ENCODE measurements at places on chromosomes 4 and X. TPM values are rescaled to one million over a fixed set of nuclear protein-coding genes. Genes with fewer than 3 reads are reported as not detected.

Gene ADH7
- total RNA-seq, result 4.7 TPM

DNA sequence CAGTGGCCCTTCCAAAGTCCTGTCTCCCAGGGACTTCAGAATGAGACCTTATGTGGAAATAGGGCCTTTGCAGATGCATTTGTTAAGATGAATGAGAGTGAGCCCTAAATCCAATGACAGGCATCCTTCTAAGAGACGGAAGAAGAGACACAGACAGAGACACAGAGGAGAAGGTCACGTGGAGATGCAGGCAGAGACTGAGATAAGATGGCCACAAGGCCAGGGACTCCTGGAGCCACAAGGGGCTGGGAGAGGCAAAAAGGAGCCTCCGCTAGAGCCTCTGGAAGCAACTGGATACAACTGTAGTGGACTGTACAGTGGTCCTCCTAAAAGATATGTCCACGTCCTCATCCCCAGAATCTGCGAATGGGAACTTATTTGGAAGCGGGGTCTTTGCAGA is 19.0 kb upstream of the CD99 start:
- DNase-seq, result no peak
- no peaks in the 10 kb centered on the region for H3K27me3 ChIP-seq
- H3K4me1 ChIP-seq, result peaks cover 5% of the 10 kb centered on the region
- no peak overlapping the region for H3K4me3 ChIP-seq

GRCh38 chrX:71525316-71525715 is 7.6 kb upstream of the OGT start:
- H3K36me3 ChIP-seq, result no peaks in the 10 kb centered on the region
- no peaks in the 10 kb centered on the region for H3K27me3 ChIP-seq
- H3K4me1 ChIP-seq, result no peaks in the 10 kb centered on the region
- H3K27ac ChIP-seq, result no peak overlapping the region
- DNase-seq, result no peak

Gene EDNRA
- 0.58 TPM for total RNA-seq

DNA sequence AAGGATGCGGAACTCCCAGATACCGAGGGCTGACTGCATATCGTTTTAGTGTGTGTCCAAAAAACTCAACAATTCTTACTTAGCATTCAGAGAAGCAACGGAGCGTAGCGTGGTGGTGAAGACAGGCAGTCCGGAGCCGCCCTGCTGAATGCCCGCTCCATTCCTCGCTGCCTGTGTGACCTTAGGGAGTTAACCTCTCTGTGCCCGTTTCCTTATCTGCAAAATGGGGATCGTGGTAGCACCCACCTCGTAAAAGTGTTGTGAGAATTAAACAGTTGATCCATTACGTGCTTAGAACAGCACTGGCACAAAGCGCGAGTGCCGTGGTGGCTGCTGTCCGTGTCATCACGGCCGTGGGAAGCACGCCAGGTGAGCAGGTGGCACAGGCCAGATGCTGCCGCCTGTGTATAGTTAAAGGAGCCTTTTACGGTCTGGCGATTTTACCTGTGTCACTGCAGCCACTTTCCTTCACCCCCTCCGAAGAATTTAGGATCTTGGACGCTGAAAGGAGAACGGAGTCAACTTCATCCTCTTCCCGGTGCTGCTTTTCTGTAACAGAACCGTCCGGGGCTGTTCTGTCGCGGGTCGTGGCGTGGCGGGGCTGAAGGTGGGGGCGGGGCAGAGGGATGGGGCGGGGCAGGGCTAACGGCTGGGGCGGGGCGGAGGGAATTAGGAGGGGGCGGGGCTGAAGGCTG is 885 bp downstream of the CCDC110 start:
- no peaks in the 10 kb centered on the region for H3K27me3 ChIP-seq
- no peaks in the 10 kb centered on the region for H3K36me3 ChIP-seq
- H3K4me3 ChIP-seq, result peak overlapping the region; percentile 91

Gene CCDC110
- total RNA-seq, result 0.92 TPM

- DNase-seq, result no peak
- no peaks in the 10 kb centered on the region for H3K36me3 ChIP-seq
- H3K4me1 ChIP-seq, result no peaks in the 10 kb centered on the region
- no peak overlapping the region for H3K4me3 ChIP-seq
- no peaks in the 10 kb centered on the region for H3K27me3 ChIP-seq
Observed at GRCh38 chr4:84569009-84569408, 13.9 kb upstream of the CDS1 start.

DNA sequence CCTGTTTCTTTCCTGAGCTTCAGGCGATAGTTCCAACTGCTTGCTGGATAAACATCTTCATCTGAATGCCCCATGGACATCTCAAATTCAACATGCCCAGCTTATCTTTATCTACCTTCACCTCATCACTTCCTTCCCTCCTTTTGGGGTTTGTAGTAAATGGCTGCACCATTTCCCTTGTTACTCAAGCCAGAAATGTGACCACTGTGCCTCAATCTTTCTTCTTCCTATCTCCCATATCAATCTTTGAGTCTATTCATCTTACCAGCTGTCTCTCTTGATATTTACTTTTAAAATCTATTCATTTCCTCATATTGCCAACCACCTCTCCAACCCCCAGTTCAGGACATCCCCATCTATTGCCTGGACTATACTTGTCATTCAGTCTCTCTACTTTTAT is 155.4 kb downstream of the PPA2 start:
- no peak overlapping the region for H3K27ac ChIP-seq
- no peaks in the 10 kb centered on the region for H3K36me3 ChIP-seq
- no peaks in the 10 kb centered on the region for H3K27me3 ChIP-seq
- no peak overlapping the region for H3K4me3 ChIP-seq
- DNase-seq, result no peak

DNA sequence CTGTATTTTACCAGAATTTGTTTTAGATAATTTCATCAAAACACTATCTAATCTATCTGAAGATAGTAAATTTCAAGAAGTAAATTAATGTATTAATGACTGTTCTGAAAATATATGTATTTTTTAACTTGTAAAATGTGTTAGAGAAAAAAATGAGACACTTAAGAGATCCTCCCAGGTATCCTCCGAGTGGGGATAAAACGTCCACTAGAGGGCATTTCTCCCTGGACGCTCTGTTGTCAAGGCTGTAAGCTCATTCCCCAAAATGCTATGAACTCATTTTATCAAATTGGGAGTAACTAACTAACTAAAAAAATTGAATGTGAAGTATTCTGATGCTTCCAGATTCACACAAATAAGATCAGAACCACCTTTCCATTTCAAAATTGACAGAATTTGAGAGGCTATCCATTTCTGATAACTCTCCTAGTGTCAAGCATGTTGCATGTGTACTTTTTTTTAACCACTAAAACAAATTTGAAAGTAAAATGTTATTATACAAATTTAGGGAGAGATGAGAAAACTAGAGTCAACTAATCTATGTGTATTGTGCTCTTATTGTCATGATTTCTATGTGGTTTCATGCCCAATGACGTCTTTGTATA is 337.3 kb upstream of the HS3ST1 start:
- no peaks in the 10 kb centered on the region for H3K27me3 ChIP-seq
- H3K36me3 ChIP-seq, result no peaks in the 10 kb centered on the region
- H3K4me1 ChIP-seq, result no peaks in the 10 kb centered on the region
- no peak overlapping the region for H3K27ac ChIP-seq

GRCh38 chr4:38782452-38783108 is at the start of gene TLR10:
TSS of gene TLR10 (minus strand) at chr4:38782990. CDS start at chr4:38775590, 7,400 bp downstream.
- no peaks in the 10 kb centered on the region for H3K4me1 ChIP-seq
- no peaks in the 10 kb centered on the region for H3K36me3 ChIP-seq
- peak; percentile 81 for DNase-seq
- no peak within 1 kb of the TSS for H3K27ac ChIP-seq
- no peak within 1 kb of the TSS for H3K4me3 ChIP-seq

DNA sequence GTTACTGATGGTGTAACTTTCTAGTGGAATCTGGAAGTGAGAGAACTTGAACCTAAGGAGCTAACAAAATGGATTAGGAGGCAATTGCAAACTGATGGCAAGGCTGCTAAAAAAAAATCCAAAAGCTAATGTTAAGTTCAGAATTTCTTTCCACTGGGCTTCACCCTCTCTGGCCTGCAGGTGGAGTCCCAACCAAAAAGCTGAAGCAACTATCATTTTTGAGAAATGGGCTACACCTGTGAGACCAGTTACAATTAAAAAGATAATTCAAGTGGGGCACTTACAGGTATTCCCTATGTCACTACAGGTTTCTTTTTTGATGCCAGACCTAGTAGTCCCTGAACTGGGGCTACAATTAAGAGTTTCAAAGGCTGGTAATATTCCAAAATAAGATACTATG is 142.1 kb upstream of the FTHL17 start:
- H3K36me3 ChIP-seq, result no peaks in the 10 kb centered on the region
- no peak overlapping the region for H3K4me3 ChIP-seq
- H3K27ac ChIP-seq, result no peak overlapping the region
- DNase-seq, result no peak

- no peak overlapping the region for H3K27ac ChIP-seq
- no peak overlapping the region for H3K4me3 ChIP-seq
- DNase-seq, result no peak
- no peaks in the 10 kb centered on the region for H3K4me1 ChIP-seq
Observed at GRCh38 chr4:119233750-119234149, 21.2 kb downstream of the USP53 start.

GRCh38 chr4:55159851-55160250 is 34.5 kb upstream of the KDR start:
- H3K27me3 ChIP-seq, result no peaks in the 10 kb centered on the region
- H3K36me3 ChIP-seq, result no peaks in the 10 kb centered on the region
- H3K27ac ChIP-seq, result no peak overlapping the region
- no peaks in the 10 kb centered on the region for H3K4me1 ChIP-seq
- H3K4me3 ChIP-seq, result no peak overlapping the region

DNA sequence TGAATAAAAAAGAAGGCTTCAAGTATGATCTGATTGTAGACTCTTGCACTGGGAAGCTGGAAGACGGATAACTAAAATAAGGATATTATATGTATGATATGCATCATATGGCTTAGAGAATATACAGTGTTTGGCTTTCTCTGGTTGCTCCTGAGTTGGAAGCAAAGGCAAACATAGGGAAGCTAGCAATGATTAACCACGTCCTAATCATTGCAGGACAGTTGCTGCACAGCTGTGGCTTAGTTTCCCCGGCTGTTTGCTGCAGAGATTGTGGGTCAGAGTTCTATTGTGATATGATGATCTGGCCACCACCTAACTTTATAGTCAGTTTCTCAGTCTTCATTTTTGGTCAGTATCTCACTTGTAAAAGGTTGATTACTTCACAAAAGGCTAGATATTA is 36.3 kb upstream of the PARM1 start:
- no peaks in the 10 kb centered on the region for H3K36me3 ChIP-seq
- H3K27me3 ChIP-seq, result no peaks in the 10 kb centered on the region
- DNase-seq, result no peak
- H3K27ac ChIP-seq, result no peak overlapping the region
- H3K4me3 ChIP-seq, result no peak overlapping the region

- peaks cover 31% of the 10 kb centered on the region for H3K4me1 ChIP-seq
- DNase-seq, result peak; percentile 36
- H3K4me3 ChIP-seq, result peak overlapping the region; percentile 82
- H3K27ac ChIP-seq, result peak overlapping the region; percentile 92
- no peaks in the 10 kb centered on the region for H3K27me3 ChIP-seq
Observed at GRCh38 chr4:75512386-75513211, 1.6 kb downstream of the RCHY1 start.

DNA sequence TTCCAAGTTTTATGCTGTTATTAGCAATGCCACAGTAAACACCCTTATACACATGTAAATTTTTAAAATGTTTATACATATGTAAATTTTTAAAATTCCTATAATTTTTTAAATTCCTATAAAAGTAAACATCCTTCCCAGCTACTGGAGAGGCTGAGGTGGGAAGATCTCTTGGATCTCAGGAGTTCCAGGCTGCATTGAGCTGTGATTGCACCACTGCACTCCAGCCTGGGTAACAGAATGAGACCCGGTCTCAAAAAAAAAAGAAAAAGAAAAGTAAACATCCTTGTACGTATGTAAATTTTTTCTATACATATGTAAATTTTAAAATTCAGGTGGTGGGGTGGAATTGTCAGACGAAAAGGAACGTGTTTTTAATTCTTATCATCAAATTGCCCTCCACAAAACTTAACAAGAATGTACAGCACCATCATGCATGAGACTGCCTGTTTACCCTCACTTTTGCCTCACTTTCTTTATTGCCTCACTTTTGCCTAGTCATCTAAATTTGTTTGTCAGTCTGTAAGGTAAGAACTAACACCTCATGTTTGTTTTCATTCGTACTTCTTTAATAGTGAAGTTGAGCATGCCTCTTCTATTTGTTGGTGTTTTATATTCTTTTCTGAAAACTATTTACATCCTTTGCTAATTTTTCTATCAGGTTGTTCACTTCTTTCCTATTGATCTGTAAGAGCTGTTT is 8.0 kb downstream of the SLC7A3 start:
- no peaks in the 10 kb centered on the region for H3K36me3 ChIP-seq
- no peak overlapping the region for H3K4me3 ChIP-seq
- H3K4me1 ChIP-seq, result no peaks in the 10 kb centered on the region
- peaks cover 4% of the 10 kb centered on the region for H3K27me3 ChIP-seq

GRCh38 chrX:70755850-70756249 is 152.7 kb downstream of the TEX11 start:
- H3K4me3 ChIP-seq, result no peak overlapping the region
- peak; percentile 40 for DNase-seq
- no peaks in the 10 kb centered on the region for H3K4me1 ChIP-seq
- no peak overlapping the region for H3K27ac ChIP-seq

DNA sequence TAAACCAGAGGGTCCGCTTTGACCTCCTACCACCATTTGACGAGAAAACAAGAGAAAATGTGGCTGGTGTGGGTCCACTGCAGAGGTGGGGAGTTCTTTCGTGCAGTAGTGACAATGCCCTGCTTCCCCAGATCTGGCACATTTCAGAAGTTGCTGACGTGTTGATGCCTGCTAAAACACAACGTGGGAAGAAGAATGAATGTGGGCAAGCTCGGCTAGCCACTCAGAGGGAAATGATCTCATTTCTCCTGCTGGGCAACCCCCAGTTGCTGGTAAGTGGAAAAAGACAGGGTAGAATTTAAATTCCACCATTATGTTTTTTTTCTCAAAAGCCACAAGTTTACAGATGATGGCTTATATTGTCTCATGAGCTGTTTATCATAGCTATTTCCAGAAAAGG is 77.9 kb downstream of the LUZP4 start:
- H3K36me3 ChIP-seq, result no peaks in the 10 kb centered on the region
- no peaks in the 10 kb centered on the region for H3K27me3 ChIP-seq
- H3K4me3 ChIP-seq, result no peak overlapping the region

DNA sequence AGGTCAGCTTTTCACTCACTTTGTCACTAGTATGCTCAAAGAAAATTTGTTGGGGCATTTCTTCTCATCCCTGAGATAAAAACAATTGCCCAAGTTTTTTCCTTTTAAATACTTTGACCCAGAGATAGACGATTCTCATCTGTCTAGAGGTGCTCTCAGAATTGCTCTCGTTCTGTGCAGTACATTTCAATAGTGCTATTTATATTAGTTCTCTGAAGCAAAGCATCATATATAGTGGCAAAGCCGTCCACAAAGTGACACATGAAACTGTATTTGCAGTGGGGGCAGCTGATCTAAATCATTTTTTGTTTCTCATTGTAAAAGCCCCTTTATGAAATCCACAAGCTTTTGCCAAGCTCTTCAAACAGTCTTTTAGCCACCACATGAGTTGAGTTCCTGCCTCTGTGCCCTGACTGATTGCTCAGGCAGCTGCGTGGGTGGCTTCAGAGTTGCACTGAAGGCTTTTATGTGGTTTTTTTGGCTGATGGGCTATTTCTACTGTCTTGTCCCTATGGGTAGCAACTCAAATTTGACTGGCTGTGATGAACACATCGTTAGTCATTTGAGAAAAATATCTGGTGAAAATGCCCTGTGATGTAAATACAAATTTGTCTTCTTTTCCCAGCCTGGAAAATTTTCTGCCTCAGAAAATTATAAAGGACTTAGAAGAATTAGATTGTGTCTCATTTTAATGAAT is 119.1 kb upstream of the OTUD4 start:
- no peaks in the 10 kb centered on the region for H3K27me3 ChIP-seq
- H3K4me3 ChIP-seq, result no peak overlapping the region
- no peak overlapping the region for H3K27ac ChIP-seq
- no peaks in the 10 kb centered on the region for H3K36me3 ChIP-seq

Gene AMBN
- total RNA-seq, result not detected
